Spinal cord (tissue), 10 donors: ENCODE measurements at places on chromosomes 7 and 10.

DNA sequence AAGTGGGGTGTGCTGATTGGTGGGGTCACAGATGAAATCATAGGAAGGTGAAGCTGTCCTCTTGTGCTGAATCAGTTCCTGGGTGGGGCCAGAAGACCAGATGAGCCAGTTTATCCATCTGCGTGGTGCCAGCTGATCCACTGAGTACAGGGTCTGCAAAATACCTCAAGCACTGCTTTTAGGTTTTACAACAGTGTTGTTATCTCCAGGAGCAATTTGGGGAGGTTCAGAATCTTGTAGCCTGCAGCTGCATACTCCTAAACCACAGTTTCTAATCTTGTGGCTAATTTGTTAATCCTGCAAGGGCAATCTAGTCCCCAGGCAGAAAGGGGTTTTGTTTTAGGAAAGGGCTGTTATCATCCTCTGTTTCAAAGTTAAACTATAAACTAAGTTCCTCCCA lies 17.0 kb upstream of the IFRD1 start:
- no peak overlapping the region for H3K27ac ChIP-seq
- no peak for DNase-seq
- H3K4me1 ChIP-seq: no peaks in the 10 kb centered on the region
- no peaks in the 10 kb centered on the region for H3K36me3 ChIP-seq

GRCh38 chr7:67518580-67518979 lies 521.9 kb downstream of the TYW1 start:
- peaks cover 6% of the 10 kb centered on the region for H3K4me1 ChIP-seq
- no peaks in the 10 kb centered on the region for H3K27me3 ChIP-seq
- no peak overlapping the region for H3K4me3 ChIP-seq

DNA sequence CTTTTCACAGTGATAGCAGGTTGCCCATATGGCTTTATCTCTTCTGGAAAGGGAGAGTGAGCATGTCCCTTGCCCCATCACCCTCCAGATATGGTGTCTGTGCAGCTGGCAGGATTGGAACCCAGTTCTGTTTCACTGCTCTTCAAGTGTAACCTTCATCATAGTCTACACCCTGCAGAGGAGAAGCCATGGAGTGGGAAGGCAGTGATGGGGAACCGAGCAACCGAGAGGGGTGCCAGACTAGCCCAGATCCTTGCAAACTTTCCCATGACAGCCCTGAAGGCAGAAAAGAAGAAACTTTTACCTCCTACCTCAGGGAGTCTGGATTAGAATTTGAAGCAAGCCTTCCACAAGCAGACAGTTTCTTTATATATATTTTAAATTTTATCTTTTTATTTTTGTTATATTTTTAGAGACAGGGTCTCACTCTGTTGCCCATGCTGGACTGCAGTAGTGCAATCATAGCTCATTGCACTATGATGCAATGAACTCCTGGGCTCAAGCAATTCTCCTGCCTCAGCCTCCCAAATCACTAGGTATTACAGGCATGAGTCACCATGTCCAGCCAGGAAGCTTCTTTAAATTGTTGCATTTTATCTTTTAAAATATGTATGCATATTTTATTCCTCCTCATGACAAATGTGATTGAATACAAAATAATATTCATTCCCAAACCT lies 133.3 kb downstream of the KCNMA1 start:
- no peak overlapping the region for H3K27ac ChIP-seq
- no peaks in the 10 kb centered on the region for H3K27me3 ChIP-seq
- peaks cover 12% of the 10 kb centered on the region for H3K4me1 ChIP-seq
- H3K4me3 ChIP-seq: no peak overlapping the region
- no peaks in the 10 kb centered on the region for H3K36me3 ChIP-seq
- DNase-seq: no peak

- DNase-seq: no peak
- no peak overlapping the region for H3K4me3 ChIP-seq
- H3K27me3 ChIP-seq: no peaks in the 10 kb centered on the region
- H3K36me3 ChIP-seq: no peaks in the 10 kb centered on the region
- no peak overlapping the region for H3K27ac ChIP-seq
- H3K4me1 ChIP-seq: no peaks in the 10 kb centered on the region
Observed at GRCh38 chr10:8233049-8233448, 178.6 kb downstream of the GATA3 start.
